ENCODE measurements at places on chromosomes 2 and 18.

DNA sequence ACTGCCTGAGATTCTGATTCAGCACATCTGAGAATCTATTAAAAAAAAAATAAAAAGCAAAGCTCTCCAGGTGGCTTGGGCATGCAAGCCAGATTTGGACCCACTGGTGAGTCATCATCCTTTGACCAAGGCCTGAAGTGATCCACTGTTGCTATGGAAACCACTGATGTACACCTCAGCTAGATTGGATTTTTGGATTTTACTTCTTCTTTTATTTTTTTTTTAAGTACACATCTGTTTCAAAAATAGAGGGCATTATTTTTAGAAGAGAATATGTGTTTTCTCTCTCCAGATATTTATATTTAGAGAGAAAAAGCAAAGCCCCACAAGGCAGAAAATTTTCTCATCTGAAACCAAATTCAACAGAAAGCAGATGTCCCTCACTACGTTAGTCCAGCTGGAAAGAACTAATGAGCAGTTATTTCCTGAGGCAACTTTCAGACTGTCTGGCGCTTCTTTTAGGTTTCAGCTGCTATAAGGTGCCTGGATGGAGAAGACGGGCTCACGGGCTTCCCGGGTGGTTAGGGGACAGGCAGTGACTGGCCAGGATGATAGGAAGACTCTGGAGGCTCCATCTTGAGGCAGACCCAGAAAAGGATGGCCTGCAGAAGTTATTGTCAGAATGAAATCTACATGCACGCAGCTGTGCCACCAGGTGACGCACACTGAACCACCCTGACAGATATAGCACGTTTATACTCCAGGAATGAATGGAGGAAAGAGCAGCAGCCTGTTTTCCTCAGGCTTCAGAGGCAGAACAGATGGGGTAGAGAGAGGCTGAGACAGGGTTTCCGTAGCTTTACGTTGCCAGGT, 50.5 kb downstream of the MRPL35 start:
- DNase-seq: no peak

GRCh38 chr2:234279637-234280036, 217.2 kb downstream of the ARL4C start:
- DNase-seq: no peak

- no peak for DNase-seq
These were observed 231.5 kb upstream of the FBXO11 start for GRCh38 chr2:48137829-48138228.

DNA sequence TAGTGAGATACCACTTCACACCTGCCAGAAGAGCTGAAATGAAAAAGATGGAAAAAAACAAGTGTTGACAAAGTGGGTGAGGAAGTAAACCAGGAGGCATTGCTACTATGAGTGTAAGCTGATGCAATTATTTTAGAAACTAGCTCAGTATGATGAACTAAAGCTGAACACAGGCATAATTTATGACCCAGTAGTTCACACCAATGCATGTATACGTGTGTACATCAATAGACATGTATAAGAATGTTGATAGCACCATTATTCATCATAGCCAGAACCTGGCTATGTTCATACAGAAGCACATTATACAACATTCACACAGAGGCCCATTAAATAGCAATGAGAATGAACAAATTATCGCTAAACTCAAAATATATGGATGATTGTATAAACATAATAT, 83.1 kb upstream of the SPOPL start:
- DNase-seq: no peak

GRCh38 chr2:121080013-121080772, 204.8 kb downstream of the TFCP2L1 start:
- no peak for DNase-seq
